Dermis lymphatic vessel endothelial cell (primary cell): ENCODE measurements at places on chromosomes 1 and 21. TPM values are rescaled to one million over a fixed set of nuclear protein-coding genes. Genes with fewer than 3 reads are reported as not detected.

Gene HSPA6
- total RNA-seq = 0.22 and 0.60 TPM in 2 replicates

Gene LPAR3
- 0.09 and 0.11 TPM in 2 replicates for total RNA-seq

Gene LAMB3
- total RNA-seq = 0.09 and 0.33 TPM in 2 replicates

Gene SLAMF6
- total RNA-seq = not detected in 2 replicates

Gene ADAM30
- not detected in 2 replicates for total RNA-seq

Gene ASPM
- 5.4 and 6.7 TPM in 2 replicates for total RNA-seq

Gene SPRR2B
- total RNA-seq = not detected in 2 replicates
